ENCODE measurements at places on chromosomes 3 and 15. TPM values are rescaled to one million over a fixed set of nuclear protein-coding genes. Genes with fewer than 3 reads are reported as not detected.

PROS1 gene
- 87.5 TPM for total RNA-seq

DISP2 gene
- total RNA-seq = 0.36 TPM

CCDC9B gene
- total RNA-seq = 23.9 TPM

HAPLN3 gene
- total RNA-seq = 14.7 TPM

GOLGA8T gene
- total RNA-seq = not detected

SPATA12 gene
- total RNA-seq = not detected

GATM gene
- total RNA-seq = 0.59 TPM

SPPL2A gene
- 81.3 TPM for total RNA-seq

KCNMB3 gene
- total RNA-seq = 1.8 TPM

GUCA1C gene
- total RNA-seq = not detected

FETUB gene
- not detected for total RNA-seq

MAPKBP1 gene
- total RNA-seq = 25.6 TPM

UTS2B gene
- 1.1 TPM for total RNA-seq

GRCh38 chr3:134054881-134055280 lies 25.2 kb upstream of the SLCO2A1 start:
- DNase-seq = no peak

GRCh38 chr3:107221856-107222255 lies 155.4 kb upstream of the CCDC54 start:
- DNase-seq = no peak

- DNase-seq = no peak
These were observed 53.7 kb upstream of the GYG1 start for GRCh38 chr3:148937467-148938255.

GRCh38 chr15:74545086-74545485 lies 4.1 kb downstream of the ARID3B start:
- no peak for DNase-seq

GRCh38 chr15:64532521-64533315 lies 72.3 kb downstream of the ZNF609 start:
- no peak for DNase-seq

DNA sequence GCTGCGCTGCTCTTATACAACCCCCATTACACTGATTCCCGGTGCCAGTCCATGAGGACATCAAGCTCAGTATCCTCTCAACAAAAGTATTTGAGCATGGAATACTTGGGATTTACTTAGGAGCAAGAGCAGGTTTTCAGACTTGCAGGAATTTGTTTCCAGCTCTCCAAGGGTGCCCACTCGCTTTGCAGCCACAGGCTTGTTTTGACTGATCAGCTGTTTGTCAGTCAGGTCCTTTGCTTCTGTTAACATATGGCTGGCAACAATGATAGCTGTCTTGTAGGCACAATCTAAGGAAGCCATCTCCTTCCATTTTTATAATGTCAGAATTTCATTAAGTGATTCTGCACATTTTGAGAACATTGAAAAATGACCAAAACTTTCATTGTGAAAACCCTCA lies 38.2 kb upstream of the MCF2L2 start:
- peak; percentile 34 for DNase-seq

DNA sequence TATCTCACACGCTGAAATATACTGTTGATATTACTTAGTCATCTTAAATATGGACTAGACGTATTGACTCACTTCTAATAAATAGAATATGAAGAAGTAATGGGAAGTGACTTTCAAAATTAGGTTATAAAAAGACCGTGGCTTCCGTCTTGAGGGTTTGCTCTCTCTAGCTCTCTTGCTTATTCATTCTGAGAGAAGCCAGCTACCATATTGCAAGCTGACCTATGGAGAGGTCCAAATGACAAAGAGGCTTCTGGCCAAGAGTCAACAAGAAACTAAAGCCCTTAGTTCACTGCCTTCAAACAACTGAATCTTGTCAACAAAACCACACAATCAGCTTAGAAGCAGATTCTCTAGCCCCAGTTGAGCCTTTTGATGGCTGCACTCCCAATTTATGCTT lies 46.1 kb downstream of the SLC9C1 start:
- DNase-seq = no peak

GRCh38 chr3:117488983-117489382 lies 779.4 kb downstream of the TUSC7 start:
- DNase-seq = no peak

DNA sequence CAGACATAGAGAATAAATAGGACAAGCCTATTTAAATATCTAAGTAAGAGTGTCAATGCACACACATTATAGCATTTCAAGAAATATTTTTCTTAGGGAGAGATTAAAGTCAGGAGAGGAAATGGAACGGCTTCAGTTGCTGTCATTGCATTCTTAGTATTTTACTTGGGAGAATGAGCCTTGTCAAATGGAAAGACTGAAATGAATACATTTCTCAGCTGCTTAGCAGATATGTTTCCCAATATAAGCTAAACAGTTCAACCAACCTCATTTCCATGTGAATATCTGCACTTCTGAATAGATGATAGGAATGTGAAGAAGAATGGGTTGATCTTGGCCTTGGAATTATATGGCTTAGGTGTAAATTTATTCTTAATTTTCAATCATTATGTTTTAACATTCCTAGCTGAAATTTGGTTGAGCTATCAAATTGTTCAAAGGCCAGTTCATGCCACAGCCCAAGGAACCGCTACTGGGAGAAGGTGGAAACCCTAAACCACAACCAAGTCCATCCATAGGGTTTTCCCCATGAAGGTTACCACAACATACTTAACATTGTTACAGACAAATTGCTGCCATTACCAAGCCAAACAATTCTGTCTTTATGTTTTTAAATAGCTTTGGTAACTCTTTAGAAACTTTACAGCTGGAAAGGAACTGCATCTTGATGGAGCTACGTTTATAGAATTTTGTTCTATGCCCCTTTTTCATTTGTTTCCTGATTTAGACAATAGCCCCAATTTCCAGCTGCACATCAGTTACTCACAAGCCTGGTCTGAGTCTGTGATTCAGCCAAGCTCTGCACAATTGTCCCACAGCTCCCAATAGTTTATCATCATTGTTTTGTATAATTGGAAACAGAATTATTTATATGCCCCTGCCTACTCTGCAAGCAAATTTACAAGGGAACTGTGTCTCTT lies 459.6 kb downstream of the MECOM start:
- no peak for DNase-seq

DNA sequence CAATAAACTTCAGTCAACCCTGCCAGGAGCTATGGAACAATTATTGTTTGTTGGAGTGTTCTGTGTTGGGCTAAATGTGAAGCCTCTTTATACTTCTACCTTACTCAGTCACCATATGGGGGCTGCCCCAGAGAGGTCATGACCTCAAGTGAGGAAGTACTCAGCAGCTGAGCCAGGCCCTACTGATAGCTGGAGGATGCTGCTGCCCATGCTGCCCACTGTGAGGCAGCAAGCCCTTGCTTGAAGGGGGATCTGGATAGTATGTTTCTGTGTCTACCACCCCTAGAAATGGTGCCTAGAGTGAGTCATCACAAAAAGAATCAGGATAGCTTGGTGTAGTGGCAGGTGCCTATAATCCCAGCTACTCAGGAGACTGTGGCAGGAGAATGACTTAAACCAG lies 4.5 kb upstream of the RPL24 start:
- DNase-seq = peak; percentile 39

GRCh38 chr3:4507024-4507596 lies 14.0 kb downstream of the ITPR1 start:
- DNase-seq = no peak

- no peak for DNase-seq
These were observed 32.3 kb downstream of the MYO1E start for GRCh38 chr15:59340325-59340724.

DNA sequence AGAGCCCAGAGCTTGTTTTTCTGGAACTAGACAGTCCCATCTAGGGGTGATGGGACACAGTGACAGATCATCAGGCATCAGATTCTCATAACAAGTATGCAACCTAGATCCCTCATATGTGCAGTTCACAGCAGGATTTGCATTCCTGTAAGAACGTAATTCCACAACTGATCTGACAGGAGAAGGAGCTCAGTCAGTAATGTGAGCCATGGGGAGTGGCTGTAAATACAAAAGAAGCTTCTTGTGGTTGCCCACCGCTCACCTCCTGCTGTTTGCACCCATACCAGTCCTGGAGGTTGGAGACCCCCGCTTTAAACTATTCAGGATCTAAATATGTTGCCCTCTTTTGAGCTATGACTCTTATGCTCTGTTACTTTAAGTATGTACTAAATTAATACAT lies 167.3 kb downstream of the ALCAM start:
- DNase-seq = no peak

DNA sequence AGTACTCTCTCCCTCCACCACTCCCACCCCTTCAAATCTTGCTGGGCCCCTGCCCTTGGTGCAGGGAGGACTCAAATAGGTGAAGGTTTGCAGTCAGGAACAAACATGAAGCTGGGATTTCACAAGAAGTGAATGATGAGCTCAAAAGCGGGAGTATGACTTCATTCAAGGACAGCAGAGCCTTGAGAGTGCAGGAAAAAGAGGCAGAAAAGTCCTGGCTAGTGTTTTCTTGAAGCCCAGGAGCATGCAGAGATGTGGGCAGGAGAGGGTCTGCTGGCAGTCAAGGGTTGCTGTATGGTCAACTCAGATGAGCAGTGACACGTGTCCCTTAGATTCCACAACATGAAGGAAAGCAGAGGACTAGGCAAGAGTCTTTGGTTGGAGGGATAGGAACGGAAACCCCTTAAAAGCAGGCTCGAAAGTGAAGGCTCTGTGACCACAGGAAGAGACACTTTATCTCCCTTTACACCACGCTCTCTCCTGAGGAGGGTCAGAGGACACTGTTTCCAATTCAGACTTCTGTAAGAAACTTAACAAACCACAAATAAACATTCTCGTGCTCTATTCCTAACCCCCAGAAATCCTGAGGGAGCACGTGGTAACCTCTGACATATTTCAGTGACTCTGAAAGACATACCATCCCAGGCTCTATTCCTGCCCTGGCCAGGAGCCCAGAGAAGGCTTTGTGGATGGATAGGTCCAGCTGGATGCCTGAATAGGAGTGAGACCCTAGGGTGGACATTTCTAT lies 168.0 kb upstream of the NDN start:
- no peak for DNase-seq

GRCh38 chr15:91537856-91538255 lies 315.7 kb upstream of the SLCO3A1 start:
- DNase-seq = no peak

DNA sequence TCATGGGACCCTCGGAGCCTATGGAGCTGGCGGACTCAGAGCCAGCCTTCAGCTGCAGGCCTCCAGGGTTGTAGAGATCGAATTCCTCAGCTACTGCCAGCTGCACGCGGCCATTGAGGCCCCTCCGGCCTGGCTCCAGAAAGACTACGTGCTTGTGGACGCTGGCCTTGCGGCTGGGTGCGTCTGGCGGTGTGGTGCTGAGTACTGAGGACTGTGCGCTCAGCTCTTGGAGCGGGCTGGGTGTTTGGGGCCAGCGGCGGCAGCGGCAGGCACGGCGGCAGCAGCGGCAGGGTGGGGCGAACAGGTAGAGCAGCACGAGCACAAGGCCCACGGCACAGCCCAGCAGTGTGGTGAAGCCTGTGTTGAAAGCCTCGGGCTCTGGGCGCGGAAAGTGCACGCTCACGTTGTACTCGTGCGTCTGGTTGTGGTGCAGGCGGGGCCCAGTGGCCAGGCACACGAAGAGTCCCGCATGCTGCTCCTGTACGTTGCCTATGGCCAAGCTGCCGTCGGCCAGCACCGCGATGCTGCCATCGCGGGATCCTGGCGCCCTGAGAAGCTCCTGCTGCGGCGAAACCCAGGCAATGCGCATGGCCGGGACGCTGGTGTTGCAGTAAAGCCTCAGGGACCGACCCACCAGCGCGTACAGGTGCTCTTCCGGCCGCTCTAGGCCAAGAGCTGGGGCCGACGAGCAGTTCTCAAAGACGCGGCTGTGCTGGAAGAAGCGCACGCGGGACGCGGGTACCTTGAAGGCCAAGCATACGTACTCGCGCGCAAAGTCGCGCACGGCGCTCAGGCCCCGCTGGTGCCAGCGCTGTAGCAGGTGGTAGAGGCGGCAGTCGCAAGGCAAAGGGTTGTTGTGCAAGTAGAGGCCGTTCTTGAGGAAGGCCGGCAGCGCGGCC lies 1.3 kb downstream of the AMIGO3 start:
- DNase-seq = peak; percentile 80

- DNase-seq = no peak
These were observed 56.0 kb downstream of the KBTBD12 start for GRCh38 chr3:127970966-127971592.

DNA sequence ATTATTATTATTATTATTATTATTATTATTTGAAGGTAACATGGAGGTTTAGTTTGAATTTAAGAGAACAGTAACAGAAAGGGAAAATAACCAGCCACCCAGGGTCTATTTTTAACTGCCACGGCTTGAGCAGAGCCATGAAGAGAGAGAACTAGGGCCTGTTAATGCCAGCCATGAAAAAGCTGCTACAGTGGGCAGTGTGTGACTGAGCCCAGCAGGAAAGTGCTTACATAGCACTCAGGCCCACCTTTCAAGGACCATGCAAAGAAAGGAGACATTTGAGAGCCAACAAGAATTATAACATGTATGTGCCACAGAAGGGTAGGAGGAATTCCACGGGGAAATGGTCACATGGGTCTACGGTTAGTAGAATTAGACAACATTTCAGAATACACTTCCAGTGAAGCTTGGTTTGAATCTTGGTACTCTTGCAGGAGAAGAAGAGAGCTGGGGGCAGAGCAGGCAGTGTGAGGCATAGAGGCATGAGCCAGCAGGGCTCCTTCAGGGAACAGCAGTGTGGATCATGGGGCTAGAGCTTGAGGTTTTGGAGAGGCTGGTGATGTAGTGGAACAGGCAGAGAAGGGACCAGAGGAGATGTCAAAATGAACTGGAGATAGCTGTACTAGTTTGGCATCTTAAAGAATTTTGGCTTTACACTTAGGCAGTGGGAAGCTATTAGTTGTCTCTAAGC lies 140.7 kb downstream of the CMSS1 start:
- DNase-seq = peak; percentile 45

DNA sequence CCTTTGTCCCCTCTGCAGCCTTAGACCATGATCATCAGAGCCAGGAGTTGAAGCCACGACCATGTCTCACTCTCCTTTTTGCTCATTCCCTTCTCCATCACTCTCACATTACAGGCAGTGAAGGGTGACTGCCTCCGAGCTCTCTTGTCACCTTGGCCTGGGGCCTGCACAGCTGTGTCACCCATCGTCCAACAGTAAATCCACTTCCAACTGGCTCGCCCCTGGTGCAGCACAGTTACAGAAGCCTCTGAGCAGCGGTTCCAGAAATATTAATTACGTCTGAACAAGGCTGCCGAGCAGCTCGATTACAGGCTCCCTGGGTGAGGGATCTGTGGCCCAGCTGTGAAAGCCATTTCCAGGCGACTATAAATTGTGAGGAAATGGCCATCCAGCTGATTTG lies 528.2 kb downstream of the NR2F2 start:
- no peak for DNase-seq

- no peak for DNase-seq
These were observed 86.1 kb downstream of the XXYLT1 start for GRCh38 chr3:195184716-195185421.

- DNase-seq = no peak
These were observed 20.8 kb downstream of the TCF12 start for GRCh38 chr15:56939257-56939656.

GRCh38 chr3:175916191-175916934 lies 1057.2 kb downstream of the NAALADL2 start:
- DNase-seq = peak; percentile 48

DNA sequence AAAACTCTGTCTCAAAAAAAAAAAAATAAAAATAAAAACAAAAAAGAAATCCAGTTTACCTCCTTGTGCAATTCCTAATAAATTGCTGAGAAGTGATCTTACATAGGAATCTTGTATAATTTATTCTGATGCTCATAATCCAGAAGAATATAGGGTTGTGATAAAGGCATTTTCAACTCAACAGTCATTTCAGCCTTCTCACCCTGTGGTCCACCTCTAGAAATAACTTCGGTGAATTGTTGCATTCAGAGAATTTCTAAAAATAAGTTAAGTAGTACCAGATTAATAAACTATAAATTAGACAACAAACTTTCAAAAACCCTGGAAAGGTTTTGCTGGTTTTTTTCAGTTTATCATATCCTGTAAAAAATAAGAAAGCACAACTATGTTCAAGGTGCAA lies 20.2 kb downstream of the RAF1 start:
- no peak for DNase-seq

Measured in osteoblast (primary cell).